AG09309 (cell line): ENCODE measurements at places on chromosomes 16 and 17.

- DNase-seq = peak; percentile 23
These were observed 251.9 kb upstream of the AXIN2 start for GRCh38 chr17:65813306-65813705.

DNA sequence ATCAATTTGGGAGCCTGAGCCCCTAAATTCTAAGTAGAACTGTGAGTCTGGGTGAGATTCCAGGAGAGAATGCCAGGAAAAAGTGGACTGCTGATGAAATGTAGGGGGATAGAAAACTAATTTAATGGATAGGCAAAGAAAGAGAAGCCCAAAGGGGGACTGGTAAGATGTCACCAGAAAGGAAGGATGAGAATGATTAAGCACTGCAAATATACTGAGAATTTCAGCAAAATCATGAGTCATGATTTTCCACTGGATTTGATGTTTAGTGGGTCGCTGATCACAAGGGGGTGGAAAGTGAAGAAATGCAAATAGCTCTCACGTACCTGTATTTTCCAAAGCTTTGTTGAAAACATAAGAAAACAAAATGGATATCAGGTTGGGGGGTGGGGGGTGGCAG, 201.8 kb downstream of the SLC39A11 start:
- DNase-seq = peak; percentile 11

GRCh38 chr16:87108941-87109340, 208.3 kb downstream of the C16orf95 start:
- DNase-seq = no peak

GRCh38 chr17:47318197-47318918, 5.4 kb upstream of the EFCAB13 start:
- DNase-seq = no peak

GRCh38 chr17:39921323-39921722, 2.9 kb upstream of the GSDMB start:
- no peak for DNase-seq

DNA sequence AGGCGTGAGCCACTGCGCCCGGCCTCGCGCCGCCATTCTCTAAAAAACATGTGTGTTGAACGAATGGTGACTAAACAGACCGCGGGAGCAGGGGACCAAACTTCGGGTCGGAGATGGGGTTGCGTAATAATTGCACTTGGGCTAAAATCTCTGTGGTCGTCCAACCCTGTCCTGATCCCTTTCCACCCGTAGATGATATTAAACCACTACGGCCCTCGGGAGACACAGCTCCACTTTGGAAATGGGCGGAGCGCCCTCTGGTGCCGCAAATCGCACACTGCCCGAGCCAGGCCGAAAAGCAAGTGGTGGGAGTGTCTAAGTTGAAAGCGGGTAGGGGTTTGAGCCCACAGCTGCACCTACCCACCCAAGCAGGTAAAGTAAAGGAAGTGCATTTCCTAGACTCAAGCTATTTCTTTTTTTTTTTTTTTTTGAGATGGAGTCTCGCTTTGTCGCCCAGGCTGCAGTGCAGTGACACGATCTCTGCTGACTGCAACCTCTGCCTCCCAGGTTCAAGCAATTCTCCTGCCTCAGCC, 17.0 kb downstream of the CAVIN1 start:
- DNase-seq = peak; percentile 27

GRCh38 chr16:57643910-57644309, 15.5 kb downstream of the ADGRG1 start:
- no peak for DNase-seq

GRCh38 chr17:80812362-80813088, 179.1 kb upstream of the CHMP6 start:
- no peak for DNase-seq

- no peak for DNase-seq
These were observed 145.6 kb upstream of the RCVRN start for GRCh38 chr17:10050597-10051101.

- no peak for DNase-seq
These were observed 2.2 kb upstream of the CMIP start for GRCh38 chr16:81442220-81442915.

DNA sequence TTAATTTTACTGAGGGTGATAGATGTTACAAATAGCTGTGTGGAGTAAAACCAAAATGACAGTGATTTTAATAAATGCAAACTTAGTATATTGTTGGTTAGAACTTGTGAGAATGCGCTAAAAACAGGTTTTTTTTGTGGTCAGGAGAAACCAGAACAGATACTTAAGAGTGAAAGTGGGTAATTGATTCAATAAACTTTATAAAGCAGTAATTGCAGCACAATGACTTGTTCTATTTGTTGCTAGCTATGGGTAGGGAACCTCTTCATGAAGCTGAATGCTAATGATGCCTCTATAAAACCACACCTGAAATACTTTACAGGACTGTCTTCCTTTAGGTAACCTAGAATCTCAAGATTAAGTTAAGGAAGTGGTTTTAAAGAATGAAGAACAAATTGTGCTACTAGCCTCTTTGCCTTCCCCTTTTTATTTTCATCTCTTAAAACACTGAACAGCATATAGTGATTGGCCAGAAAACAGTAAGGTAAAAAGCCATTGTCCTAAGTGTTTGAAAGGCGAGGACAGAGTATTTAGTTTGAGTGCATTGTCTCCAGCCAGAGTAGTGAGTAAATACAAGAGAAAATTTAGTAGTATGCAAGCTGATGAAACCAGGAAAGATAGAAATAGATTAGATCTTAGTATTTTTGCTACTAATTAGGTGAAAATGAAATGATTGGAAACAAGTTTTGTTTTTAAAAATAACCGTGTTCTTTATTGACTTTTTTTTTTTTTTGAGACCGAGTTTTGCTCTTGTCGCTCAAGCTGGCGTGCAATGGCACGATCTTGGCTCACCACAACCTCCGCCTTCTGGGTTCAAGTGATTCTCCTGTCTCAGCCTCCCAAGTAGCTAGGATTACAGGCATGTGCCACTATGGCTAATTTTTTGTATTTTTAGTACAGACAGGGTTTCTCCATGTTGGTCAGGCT, 6.0 kb downstream of the GGNBP2 start:
- no peak for DNase-seq

GRCh38 chr17:39115135-39115534, 36.3 kb downstream of the PLXDC1 start:
- peak; percentile 16 for DNase-seq

DNA sequence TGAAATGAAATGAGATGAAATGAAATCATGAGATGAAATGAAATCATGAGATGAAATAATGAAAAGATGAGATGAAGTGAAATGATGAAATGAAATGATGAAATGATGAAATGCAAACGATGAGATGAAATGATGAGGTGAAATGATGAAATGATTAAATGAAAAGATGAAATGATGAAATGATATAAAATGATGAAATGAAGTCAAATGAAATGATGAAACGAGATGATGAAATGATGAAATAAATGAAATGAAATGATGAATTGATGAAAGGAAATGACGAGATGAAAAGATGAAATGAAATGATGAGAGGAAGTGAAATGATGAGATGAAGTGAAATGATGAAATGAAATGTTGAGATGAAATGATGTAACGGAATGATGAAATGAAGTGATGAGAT, 595.6 kb downstream of the TP53TG3F start:
- DNase-seq = no peak
